ENCODE measurements at places on chromosomes 3 and 15.
A peak's percentile ranks its signal among the peaks of the same experiment; 100 is the strongest.

GRCh38 chr3:33139996-33140395 lies 26.2 kb downstream of the CRTAP start:
- DNase-seq, result peak; percentile 55

DNA sequence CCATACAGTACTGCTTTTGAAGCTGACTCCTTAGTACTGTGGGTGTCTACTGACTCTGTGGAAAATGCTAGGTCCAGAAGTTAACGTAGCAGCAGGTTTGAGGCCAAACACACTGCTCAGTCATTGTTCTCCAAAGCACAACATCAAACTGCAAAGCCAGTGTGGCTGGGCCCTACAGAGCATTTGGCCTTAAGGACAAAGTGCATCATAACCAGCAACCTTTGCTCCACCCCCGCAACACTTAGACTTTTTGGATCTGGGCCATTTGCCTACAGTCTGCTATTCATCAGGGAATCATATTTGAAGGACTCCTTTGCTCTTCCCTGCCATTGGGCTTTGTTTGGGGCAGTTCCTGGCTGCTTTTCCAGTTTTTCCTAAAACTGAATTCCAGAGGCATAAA lies 43.1 kb upstream of the ARL6 start:
- no peak for DNase-seq

- DNase-seq, result no peak
Measured at GRCh38 chr15:72302955-72303354, 17.0 kb downstream of the CELF6 start.

- no peak for DNase-seq
Measured at GRCh38 chr3:125211523-125212090, 941 bp downstream of the SLC12A8 start.

DNA sequence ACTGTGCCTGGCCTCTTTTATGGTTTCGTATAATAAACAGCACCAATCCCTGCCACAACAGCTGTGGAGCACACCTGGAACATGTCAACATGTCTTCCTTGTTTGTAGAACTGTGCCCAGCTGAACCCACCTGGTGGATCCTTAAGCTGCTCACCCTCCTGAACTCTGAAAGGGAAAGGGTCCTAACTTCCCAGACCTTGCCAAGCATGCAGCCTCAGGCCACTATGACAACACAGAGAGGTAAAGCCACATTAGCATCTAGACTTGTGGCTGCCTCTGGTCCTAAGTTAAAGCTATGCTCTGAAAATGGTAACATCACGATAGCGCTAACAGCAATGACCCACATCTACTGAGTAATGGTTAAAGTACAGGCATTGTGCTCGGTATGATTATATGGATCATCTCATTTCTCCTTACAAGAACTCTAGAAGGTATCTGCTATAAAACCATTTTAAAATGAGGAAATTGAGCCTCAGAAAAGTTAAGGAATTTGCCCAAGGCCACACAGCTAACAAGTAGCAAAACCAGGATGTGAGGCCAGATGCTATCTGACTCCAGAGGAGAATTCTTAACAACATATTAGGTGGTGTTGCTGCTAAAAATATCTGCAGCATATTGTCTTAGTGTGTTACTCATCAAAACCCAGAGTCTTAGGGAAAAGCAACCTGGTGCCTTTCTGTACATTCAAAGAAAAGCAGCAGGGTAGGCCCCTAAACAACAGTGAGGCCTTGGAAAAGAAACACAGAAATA lies 23.1 kb upstream of the HERC1 start:
- DNase-seq, result peak; percentile 73

GRCh38 chr3:8962226-8962861 lies 928 bp downstream of the RAD18 start:
- DNase-seq, result peak; percentile 27

DNA sequence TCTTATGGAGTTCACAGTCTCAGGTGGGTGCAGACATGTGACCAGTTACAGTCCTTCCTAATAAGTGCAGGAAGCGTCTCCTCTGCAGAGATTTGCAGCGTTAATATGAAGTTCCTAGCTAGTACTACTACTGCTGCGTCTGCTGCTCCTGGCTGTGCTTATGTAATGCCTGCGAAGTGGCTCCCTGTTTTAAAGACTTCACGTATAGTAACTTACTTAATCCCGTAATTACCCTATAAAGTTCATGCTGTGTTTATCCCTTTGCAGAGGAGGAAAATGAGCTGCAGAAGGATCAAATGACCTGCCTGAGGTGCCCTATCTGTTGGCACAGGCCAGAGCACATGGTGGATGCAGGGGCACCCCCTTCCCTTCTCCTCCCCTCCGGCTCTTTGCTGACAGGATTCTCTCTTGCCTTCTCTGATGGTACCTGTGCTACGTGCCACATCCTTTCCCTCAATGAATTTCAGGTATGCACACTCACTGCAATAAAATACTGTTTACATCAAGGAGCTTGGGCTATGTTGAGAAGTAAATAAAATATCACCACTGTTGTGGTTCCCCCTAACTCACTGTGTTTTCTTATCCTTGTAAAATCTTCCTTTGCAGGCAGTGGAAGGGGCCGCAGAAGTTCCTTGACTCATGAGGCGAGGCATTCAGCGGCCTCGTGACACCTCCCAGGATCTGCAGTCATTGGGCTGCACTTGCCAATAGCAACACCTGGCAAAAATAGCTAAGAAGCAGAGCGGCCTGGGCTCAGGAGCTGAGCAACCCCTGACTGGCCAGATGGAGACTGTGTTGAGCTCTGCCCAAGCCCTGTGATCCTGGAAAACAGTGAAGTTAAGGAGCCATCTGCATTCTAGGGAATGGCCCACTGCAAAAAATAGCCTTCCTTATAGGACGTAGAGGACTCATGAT lies 188.9 kb upstream of the ATP10A start:
- DNase-seq, result peak; percentile 72

DNA sequence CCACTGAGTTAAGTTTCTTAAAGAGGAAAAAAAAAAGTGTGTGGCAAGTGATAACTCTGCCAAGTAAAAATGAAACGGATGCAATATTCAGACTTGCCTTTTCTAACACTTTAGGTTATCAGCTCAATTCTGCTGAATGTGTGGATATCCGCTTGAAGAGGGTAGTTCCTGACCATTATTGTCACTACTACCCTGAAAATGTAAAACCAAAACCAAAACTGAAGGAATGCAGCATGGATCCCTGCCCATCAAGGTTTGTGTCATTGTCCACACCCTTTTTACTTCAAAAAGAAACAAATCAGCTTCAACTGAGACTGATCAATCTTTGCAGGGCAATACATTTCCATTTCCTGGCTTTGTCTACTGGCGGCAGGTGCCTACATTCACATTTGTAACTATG lies 236.1 kb downstream of the ADAMTSL3 start:
- no peak for DNase-seq

DNA sequence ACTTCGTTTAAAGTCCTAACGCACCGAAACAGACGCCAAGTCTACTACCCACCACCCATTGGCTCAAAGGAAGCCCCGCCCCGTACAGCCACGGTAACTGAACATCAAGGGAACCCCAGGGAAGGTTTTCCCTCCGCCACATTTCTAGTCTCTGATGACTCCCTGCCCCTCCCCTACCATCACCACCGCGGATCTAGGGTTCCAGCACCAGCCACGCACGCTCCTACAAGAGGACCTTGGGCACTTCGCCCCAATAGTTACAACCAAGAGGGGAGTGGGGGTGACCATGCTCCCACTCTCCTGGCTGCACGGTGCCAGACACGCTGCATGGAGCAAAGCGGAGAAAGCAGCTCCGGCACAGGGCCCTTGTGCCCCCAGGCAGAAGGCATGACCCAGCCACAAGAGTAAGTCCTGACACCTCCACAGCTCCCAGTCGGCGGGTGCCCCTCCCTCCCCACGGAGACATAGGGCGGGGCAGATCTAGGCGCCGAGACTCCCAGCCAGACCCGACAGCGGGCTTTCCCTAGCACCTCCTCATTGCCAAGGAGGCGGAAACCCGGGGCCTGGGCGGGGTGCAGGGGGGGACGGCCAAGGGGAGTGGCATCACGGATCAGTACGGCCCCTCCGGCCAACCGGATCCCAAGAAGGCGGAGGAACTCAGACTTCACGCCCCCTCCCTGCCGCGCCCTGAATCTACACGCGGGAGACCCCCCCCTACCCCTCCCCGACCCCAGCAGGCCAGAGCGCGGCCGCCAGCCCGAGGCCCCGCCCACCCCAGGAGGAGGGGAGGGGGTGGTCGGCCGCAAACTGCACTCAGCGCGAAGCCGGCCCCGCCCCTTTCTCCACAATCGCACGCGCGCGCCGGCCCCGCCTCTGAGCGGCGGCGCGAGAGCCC lies 936 bp downstream of the SIN3A start:
- peak; percentile 98 for DNase-seq

DNA sequence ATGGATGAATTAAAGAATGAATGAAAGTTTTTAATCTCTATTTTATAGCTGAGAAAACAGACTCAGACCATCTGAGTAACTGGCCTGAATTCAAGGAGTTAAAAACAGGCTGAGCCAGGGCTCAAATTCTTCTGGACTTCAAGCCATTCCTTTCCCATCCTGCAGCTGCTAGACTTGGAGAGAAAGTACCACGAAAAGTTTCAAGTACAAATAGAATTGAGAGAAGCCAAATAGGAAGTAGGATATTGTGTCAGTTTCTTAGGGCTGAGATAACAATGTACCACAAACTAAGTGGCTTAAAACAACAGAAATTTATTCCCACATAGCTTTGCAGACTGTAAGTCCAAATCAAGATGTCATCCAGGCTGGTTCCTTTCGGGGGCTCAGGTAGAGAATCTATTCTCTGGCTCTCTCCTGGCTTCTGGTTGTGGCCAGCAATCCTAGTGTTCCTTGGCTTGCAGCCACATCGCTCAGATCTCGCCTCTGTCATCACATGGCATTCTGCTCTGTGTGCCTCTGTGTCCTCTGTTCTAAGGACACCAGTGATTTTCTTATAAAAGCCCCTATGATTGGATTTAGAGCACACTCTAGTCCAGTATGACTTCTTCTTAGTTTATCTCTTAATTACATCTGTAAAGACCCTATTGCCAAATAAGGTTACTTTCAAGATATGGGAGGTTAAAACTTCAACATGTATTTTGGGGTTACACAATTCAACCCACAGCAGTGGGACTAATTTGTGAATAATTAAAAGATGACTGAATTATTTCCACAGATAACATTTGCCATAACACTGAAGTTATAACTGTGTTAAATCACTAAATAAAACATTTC lies 25.7 kb upstream of the GOLIM4 start:
- DNase-seq, result peak; percentile 34

- DNase-seq, result no peak
Measured at GRCh38 chr3:51997172-51997571, 1.5 kb upstream of the RPL29 start.

- peak; percentile 8 for DNase-seq
Measured at GRCh38 chr15:66184936-66185790, 68.4 kb downstream of the MEGF11 start.

DNA sequence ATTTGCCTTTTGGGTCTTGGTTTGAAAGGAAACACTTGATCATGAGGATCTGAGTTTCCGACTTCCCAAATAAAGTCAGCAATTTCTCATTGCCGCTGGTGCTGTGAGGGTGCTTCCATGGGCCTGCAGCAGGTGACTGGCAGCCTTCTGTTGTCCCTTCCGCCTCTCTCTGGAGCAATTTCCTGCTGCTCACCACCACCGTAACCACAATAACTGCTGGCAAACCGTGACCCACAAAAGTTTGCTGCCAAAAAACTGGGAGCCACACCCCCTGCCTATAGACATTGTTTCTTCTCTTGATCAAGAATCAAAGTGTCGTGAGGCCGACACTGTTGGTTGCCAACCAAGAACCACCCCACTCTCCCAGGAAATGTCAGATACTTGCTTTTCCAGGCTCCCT lies 164.0 kb downstream of the NR2F2 start:
- no peak for DNase-seq

DNA sequence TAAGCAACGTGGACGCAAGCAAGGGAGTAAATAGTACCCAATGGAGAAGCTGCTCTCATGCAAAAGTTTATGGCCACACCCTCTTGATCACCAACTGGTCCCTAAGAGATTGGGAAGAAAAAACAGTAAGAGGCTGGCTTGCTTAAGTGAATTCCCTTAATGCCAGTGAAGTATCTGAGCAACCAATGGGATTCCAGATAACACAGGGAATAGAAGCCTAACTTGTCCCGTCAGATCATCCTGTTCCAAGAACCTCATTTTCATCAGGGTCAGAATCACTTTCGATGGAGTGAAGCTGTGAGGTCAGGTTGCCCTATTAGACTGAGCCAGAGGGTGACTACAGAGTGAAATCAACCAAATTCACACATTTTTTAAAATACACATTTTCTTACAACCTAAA lies 104.3 kb downstream of the CD47 start:
- no peak for DNase-seq

DNA sequence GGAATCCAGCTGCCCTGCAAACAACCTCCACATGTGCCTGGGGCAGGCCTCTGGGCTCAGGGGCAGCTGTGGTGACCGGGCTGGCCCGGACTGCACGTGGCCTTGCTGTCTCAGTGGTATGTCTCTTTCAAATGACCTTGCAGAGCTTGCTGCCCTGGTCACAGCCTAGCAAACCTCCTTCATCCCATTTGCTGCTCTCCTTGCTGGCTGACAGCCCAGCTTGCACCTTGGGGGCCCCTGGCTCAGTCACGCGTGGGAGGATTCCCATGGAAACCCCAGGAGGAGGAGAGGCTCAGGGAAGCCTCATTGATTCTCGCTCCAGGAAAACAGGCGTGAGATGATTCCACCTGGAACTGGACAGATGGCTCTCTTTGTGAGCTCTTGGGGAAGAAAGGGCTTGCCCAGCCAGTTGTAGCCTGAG lies 5.6 kb downstream of the SPSB4 start:
- no peak for DNase-seq

GRCh38 chr15:66774001-66774814 lies 72.2 kb downstream of the SMAD6 start:
- DNase-seq, result peak; percentile 82

DNA sequence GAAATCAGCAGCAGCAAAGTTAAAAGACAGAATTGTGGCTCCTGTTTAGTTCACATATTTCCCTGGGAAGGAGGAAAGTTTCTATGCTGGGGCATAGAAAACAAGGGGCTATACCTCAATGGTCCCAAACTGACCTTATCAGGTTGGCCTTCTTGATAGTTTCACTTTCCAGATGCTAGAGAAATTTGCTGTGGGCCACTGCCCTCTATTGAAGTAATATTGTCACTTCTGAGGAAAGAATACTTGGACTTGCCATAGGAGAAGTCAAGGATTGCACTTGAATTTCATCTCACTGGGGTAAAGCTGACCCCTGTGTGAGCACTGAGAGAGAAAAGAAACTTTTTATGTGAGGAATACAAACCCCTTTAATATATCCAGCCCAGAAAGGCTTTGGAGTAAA lies 49.3 kb upstream of the XCR1 start:
- peak; percentile 18 for DNase-seq

DNA sequence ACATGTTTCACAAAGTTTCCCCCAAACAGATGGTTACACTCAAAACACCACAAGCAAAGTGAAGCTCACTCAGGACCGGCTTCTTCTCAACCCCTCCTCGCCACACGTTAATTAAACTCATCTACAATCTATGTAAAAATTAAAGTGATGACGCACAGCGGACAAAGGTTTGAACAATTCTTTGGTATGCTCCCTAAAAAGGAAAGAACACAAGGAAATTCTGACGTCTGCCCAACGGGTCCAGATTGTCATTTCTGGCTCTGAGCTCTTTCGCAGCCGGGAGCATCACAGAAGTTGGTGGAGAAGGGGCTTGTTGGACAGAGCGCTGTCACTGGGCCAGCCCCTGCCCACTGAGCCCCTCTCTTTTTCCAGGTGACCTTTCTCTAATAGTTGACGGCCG lies 173.7 kb upstream of the CHRNA7 start:
- no peak for DNase-seq

- peak; percentile 16 for DNase-seq
Measured at GRCh38 chr3:28856796-28857195, 424.1 kb upstream of the RBMS3 start.
